ENCODE measurements at places on chromosomes 11 and 22. TPM values are rescaled to one million over a fixed set of nuclear protein-coding genes. Genes with fewer than 3 reads are reported as not detected.

Gene SLC22A9
- not detected for total RNA-seq

Gene THAP7
- 17.6 TPM for total RNA-seq

Gene CRYBB3
- total RNA-seq: 1.0 TPM

Gene CLDN5
- not detected for total RNA-seq

Gene AKIP1
- total RNA-seq: 15.7 TPM

Gene OR51G2
- total RNA-seq: not detected

Gene MRGPRX3
- total RNA-seq: not detected

Gene IFITM10
- total RNA-seq: 1.2 TPM

GRCh38 chr11:116396331-116396730 lies 376.5 kb downstream of the BUD13 start:
- DNase-seq: no peak

DNA sequence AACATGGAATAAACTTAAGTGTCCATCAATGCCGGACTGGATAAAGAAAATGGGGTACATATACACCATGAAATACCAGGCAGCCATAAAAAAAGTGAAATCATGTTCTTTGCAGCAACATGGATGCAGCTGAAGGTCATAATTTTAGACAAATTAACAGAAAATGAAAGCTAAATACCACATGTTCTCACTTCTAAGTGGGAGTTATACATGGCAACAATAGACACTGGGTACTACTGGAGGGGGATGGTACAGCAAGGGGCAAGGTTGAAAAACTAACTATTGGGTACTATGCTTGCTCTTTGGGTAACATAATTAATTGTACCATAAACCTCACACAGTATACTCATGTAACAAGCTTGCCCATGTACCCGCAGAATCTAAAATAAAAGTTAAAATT lies 851.6 kb downstream of the DLG2 start:
- no peak for DNase-seq

DNA sequence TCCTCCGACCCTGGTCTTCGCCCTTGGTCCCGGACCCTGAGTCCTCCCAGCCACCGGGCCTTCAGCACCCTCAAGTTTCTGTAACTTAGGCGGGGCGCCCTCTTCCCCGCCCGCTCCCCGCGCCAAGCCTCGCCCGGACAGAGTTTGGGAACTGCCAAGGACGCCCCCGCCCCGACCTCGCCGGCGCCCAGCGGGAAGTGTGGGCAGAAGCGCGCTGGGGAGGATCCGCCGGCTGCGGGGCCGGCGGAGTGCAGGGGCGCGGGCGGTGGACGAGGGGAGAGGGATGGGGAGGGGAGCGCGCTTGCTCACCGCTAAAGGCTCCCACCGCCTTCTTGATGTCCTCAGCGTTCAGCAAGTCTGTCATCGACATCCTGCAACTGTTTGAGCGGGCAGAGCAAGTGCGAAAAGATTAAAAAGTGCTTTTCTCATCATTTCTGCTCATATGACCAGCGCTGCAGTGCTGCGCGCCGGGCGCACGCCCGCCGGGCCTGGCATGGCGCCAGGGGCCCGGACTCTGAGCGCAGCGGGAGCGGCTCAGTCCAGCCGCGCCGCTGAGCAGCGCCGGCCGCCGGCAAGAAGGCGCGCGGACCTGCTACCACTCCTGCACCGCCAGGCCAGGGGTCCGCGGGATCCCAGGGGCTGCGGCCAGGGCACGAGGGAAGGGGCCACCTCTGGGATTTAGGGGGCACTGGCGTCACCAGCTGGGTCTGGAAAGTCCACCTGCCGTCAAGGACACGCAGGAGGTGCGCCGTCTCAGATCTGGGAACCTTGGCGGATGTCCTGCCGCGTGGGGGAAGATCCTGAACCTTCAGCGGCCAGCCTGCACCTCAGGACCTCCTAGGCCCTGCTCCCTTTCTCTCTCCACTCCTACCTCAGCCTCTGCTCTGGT lies at the start of gene PVALB:
Gene PVALB (minus strand): TSS at position 400 of the 889 bp plus-strand sequence. CDS start 30 bp downstream, at position 370.
- DNase-seq: no peak

- no peak for DNase-seq
Measured at GRCh38 chr11:34192481-34193401, 87.3 kb downstream of the NAT10 start.

DNA sequence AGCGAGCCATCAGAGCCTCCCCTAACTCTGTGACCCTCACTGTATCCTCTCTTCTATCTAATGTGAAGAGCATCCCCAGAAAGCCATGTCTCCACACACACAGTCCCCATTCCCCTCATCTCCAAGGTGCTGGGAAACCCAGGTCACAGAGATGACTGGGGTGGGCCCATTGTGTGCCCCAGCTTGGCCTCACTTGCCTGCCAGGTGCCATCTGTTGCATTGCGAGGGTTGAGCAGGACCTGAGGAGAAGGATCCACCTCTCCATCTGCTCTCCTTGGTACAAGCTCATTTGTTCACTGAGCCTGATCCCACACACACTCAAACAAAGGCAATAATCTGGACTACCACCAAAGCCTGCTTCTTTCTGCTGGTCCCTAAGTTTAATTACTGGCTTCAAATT lies 118.8 kb downstream of the SPATA19 start:
- DNase-seq: no peak

- DNase-seq: no peak
Measured at GRCh38 chr11:1323774-1324173, 14.3 kb upstream of the TOLLIP start.

DNA sequence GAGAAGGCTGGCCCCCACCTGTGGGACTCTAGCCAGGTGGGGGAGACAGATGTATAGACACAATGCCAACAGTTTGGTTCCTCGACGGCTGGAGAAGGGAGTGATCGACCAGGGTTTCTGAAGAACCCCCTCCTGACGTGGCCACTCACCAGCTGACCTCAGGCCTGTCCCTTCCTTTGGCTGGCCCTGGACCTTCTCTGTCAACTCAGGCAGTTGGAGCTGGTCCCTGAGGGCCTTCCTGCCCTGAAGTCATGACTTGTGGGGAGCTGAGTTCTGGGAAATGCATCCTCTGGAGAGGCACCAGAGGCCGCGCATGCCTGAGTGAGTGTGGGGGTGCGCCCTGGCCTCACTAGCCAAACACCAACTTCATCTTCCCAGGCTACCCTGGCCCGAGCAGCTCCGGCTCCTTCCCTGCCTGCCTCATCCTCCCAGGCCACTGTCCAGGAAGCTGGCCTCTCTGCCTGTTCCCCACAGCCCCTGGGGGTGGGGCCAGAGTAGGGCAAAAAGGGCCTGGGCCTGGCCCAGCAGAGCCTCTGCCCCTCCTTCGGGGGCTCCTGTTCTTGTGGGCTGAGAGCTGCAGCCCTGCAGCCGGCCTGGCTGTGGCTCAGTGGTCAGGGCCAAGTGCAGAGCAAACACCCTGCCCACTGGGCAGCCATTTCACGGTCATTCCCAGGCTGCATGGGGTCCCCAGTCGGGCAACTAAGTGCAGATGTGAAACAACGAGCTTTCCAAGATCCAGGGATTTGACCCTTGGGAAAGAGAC lies 23.6 kb downstream of the TXN2 start:
- DNase-seq: no peak

DNA sequence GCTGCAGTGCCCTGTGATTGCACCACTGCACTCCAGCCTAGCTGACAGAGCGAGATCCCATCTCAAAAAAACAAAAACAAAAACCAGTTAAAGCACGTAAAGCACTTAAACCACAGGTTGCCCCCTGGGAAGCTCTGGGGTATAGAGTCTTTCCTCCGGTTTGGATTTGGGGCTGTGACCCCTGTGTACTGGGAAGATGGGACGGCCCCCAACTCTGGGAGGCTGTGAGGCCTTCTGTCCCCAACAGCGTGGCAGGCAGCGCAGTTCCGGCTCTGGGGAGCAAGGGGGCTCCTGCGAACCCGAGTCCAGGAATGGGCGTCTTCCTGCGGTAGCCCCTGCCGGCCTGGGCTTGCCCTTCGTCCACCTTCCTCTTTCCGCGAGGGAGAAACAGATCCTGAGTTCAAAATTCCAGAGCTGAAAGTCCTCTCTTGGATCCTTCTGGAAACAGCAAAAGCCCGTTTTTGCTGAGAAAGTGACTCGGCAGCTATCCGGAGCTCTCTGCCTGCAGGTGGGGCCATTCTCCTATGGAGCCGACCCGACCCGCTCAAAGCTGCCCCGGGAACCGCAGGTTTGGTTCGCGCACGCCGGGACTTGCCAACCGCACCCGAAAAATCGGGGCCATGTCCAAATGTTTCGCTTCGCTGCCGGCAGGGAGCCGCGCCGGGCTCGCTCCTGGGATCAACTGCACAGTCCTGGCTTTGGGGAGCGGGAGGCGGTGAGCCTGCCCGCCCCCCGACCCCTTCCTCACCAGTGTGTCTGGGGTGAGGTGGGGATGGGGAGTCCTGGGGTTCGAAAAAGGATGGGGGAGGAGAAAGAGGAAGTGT lies 36.3 kb upstream of the POLA2 start:
- DNase-seq: no peak

DNA sequence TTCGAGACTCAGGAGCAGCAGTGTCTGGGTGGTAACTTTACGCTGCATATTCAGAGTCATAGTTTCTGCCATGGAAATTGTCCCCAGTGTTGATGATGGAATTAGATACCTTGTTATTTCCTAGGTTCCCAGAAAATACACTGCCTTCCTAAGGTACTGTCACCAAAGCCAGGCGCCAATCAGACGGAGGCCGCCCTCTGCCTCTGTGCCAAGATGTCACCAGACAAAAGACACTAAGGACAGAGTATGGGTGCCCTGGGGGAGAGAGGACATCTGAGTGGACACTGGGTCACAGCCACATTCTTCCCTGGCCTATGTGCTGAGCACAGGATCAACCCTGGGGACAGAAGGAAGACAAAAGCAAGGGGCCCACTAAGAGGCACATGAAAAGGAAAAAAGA lies 11.2 kb downstream of the PLA2G6 start:
- DNase-seq: no peak

DNA sequence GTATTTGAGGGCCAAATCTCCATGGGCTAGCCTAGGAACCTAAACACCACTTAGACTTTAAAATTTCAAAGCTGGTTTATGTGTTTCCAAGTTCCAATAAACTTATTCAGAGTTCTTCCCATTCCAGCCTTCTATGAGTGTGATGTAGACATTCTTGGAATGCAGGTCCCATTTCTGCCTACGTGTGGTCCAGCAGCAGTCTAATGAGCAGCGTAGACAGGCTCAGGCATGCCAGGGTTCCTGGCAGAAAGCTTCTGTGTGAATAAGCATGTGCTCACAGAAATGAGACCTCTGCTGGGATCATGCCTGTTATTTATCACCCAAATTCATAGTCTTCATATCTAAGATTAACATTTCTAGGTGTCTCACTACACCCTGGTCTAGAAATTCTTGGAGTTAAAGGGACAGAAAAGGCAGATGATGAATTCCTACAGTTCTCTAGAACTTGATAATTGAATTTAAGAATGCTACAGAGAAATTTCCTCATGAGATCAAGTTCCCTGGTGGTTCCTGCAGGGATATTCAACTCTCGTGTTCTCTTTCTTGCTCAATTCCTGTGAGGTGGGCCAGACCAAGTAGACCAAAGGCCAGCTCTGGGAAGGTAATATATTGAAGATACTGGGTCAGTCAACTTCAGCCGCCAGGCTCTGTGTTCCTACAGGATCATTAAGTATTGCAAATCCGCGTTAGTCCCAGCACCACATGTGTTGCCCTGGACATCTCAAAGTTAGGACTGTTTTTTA lies 17.6 kb downstream of the RNF185 start:
- no peak for DNase-seq

DNA sequence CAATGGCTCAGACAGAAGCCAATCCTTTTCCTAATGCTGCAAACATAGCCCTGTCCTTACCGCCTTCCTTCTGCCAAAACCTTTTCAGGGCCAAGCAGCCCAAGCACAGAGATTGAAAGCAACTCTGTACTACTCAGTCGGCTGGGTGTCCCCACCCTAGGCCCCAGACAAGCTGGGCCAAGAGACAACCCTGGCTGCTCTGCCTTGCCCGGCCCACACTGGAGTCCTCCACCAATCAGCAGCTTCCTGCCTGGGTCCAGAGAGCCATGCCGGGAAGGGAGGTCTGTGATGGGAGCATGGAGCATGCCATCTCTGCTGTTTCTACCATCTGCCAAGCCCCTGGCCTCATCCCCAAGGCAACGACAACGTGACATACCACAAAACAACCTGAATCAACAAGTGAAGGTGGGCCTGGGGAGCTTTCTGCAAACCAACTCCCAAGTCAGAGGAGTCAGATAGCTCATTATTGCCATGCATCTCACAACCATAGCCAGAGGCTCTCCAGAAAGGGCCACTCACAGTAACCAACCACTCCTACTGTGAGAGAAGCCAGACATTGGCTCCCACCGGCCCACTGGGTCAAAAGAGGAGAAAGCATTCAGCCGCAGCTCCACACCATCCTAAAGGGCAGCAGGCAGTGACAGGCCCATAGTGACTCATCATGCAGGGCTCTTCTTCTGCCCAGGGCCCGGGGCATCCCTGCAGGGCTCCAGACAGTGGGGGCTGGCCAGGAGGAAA lies 18.2 kb downstream of the PATZ1 start:
- no peak for DNase-seq

- no peak for DNase-seq
Measured at GRCh38 chr22:48340727-48341709, 1486.7 kb downstream of the BRD1 start.

DNA sequence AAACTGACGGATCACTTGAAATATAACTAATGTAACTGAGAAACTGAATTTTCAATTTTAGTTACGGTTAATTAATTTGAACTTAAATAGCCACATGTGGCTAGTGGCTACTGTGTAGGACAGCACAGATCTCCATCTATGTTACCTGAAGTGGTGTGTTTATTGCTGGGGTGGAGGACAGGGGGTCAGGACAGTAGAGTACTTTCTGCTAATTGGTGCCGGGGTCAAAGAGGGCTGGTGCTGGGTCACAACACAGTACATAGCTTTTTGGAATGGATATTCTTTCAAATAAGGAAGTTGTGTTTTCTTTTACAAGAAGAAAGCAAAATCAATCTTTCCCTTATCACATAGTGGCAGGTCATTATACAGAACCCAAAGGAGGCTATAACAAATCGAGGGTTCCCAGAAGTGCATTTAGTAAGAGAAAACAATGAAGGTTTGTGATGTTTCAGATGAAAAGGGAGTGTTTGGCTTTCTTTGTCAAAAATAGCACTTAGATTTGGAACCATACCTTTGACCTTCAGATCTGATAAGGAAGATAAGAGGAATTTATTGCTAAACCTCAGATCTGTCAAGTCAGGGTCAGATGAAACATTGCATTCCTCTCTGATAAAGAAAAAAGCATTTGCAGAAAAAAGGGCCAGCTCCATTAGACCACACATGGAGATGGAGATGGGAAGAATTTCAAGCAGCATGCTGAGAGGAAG lies 384.5 kb downstream of the AASDHPPT start:
- DNase-seq: no peak

DNA sequence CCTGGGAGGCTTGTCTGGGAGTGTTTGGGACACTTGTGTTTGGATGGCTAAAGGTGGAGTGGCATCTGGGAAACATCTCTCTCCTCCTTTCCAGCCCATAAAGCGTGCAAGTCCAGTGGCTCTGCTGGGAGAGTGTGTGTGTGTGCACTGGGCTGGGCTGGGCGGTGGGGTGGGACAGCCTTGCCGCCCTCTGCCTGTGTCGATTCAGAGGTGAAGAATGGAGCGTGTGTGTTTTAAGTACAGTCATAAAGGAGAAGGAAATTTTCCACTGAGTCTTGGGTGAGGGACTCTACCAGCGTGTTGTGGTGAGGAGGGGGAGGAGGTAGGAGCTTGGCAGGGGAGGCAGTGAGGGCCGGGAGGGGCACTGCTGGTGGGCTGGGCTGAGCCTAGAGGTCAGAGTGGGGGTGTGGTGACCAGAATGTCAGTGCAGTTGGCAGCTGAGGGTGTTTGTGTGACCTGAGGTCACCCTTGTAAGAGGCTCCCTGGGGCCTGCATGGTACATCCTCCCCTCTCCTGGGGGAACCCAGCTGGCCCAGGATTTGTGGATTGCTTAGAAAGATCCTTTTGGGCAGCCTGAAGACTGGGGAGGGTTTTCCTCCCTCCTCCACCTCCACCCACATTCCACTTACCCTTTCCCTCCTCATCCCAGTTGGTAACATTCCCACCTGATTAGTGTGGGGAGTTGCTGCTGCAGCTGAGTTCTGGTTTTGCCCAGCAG lies 1.7 kb downstream of the TIMP3 start:
- DNase-seq: no peak

Measured in progenitor cell of endocrine pancreas (in vitro differentiated cells).